Astrocyte (in vitro differentiated cells and primary cell): ENCODE measurements at places on chromosomes 13 and 19. TPM values are rescaled to one million over a fixed set of nuclear protein-coding genes. Genes with fewer than 3 reads are reported as not detected.

The KIRREL2 gene
- total RNA-seq: 0.12 and 0.18 TPM in 2 replicates

DNA sequence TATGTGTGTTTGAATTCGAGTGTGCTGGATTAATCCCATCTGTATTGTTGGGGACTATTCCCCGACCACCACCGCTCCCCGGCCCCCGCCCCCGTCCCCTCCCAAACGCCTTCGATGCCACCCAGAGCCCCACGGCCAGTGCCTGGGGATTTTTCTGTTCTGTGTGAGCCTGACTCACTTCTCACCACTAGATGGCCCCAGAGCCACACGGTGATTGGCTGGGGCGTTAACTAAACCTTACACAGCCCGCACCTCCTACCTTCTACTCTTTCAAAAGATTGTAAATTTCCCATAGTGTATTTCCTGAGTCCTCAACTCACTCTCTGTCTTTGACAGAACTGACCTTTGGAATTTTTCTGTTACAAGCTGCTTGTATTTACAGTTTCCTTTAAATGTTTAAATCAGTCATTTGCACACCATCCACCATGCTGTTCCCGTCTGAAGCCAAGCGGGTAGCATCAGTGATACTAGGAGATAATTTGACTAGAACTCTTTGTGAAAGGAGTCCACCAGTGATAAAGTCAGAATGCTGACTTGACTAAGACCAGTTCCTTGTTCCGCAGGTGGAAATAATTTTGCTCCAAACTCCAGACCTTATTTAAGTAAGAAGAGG lies 61.4 kb downstream of the RFX2 start:
- H3K27ac ChIP-seq: no peak overlapping the region
- DNase-seq: no peak
- H3K4me1 ChIP-seq: no peaks in the 10 kb centered on the region
- no peak overlapping the region for H3K4me3 ChIP-seq

The CYP4F11 gene
- not detected in 2 replicates for total RNA-seq

DNA sequence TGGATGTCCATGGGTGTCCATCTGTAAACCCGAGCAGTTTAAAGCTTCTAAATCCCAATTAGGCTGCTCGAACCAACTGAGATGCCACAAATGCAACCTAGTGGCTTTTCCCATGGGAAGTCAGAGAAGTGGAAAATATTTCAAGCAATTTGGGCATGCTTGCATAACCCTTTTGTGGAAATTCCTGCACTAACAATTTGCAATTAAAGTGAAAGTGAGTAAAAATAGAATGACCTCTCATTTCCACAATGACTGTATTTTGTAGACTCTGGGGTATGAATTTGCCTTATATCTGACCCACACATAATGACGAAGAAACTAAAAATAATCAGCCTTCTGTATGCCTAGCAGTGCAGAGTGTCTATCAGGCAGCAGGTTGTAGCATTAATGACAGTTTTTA lies 91.8 kb upstream of the TSC22D1 start:
- peak overlapping the region; percentile 26 for H3K27ac ChIP-seq
- H3K4me3 ChIP-seq: peak overlapping the region; percentile 27
- no peaks in the 10 kb centered on the region for H3K27me3 ChIP-seq
- no peaks in the 10 kb centered on the region for H3K36me3 ChIP-seq
- peaks cover 27% of the 10 kb centered on the region for H3K4me1 ChIP-seq
- peak; percentile 82 for DNase-seq

- no peak overlapping the region for H3K4me3 ChIP-seq
- H3K4me1 ChIP-seq: peaks cover 42% of the 10 kb centered on the region
- no peaks in the 10 kb centered on the region for H3K36me3 ChIP-seq
- no peak overlapping the region for H3K27ac ChIP-seq
Observed at GRCh38 chr19:18289471-18290301, 8.3 kb upstream of the JUND start.

DNA sequence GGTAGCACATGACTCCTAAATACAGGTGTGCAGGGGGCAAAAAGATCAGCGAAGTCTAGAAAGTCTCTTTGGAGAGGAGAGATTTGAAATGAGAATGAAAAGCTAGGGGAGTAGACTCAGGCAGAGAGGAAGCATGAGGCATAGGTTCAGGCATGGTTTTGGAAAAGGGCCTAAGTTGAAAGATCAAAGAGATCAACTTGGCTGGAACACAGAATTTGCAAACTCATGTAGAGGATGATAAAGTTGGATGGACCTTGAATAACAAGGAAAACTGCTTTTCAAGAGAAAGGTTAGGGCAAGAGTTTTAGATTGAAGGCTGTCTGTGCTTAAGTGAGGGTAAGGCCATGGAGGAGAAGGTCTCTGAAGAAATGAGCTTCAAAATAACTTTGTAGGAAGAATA lies 47.4 kb upstream of the UBAC2 start:
- no peak overlapping the region for H3K4me3 ChIP-seq
- peak; percentile 51 for DNase-seq
- H3K4me1 ChIP-seq: peaks cover 15% of the 10 kb centered on the region
- H3K27ac ChIP-seq: no peak overlapping the region

The SGTA gene
- total RNA-seq: 69.0 and 76.1 TPM in 2 replicates

DNA sequence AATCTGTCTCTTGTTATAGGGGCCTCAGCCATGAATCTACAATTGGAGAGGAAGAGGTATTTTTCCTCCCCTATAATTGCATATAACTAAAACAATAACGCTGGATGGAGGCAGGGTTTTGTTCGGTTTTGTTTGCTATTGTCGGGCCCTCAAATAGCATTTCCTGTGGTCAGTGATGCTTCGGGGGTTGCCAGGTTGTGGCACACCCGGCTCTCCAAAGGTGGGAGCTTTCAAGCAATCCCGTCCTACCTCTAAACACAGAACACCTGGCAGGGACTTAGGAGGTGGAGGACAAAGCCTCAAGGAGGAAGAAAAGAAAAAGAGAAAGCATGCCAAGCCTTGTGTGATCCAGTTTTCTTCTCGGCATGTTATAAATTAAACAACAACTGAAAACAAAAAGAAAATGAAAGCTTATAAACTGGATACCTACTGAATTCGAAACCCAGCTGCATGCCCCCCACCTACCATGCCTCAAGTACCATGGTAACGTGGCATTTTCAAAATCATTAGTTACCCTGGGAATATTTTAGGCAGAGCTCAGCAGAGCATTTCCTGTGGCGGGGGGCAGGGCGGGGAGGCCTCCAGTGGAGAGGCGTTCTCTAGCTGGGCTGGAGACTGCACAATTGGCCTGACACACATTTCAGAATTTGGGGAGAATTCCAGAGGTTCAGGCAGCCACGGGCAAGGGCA lies 213.8 kb downstream of the DCLK1 start:
- peak overlapping the region; percentile 42 for H3K4me3 ChIP-seq
- H3K27ac ChIP-seq: peak overlapping the region; percentile 67
- peak; percentile 50 for DNase-seq
- H3K27me3 ChIP-seq: no peaks in the 10 kb centered on the region
- peaks cover 19% of the 10 kb centered on the region for H3K4me1 ChIP-seq
- no peaks in the 10 kb centered on the region for H3K36me3 ChIP-seq

DNA sequence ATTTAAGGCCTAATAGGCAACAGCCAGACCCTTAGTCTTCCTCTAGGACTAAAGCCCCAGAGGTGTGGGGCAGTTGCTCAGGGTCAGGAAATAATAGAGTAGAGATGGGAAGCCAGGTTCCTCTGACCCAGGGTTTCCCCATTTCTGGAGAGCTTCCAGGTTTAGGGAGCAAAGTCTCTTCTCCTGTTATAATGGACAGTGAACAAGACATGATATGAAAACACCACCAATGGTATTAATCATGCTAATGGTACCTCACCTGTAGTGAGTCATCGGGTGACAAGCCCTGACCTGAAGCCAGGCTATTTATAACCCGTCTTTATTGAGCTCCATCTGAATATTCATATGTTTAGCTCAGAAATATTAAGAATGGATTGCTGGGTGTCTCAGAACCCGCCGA lies 24.6 kb downstream of the BICRA start:
- no peaks in the 10 kb centered on the region for H3K27me3 ChIP-seq
- no peak overlapping the region for H3K27ac ChIP-seq
- no peaks in the 10 kb centered on the region for H3K36me3 ChIP-seq
- no peak overlapping the region for H3K4me3 ChIP-seq
- H3K4me1 ChIP-seq: no peaks in the 10 kb centered on the region
- no peak for DNase-seq

DNA sequence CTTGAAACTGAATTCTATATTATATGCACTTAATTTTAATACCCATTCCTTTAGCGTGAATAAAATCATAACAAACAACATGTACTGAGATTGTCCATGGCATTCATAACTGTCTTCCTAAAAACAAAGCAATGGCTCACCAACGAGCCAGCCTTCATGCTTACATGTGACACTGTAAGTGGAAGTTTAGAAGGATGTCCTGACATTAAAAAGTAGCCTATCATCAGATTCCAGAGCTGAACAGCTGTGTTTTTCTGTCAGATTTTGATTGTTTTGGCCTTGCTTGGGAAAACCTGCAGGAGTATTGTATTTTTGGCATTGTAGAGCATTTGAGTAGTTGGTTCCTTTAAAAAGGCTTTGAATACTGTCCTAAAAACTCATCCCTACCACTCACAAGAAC lies 21.3 kb downstream of the ANKRD10 start:
- peaks cover 24% of the 10 kb centered on the region for H3K36me3 ChIP-seq
- H3K27me3 ChIP-seq: no peaks in the 10 kb centered on the region
- DNase-seq: no peak
- H3K4me3 ChIP-seq: no peak overlapping the region
- H3K27ac ChIP-seq: no peak overlapping the region

The EDNRB gene
- 3.2 and 3.7 TPM in 2 replicates for total RNA-seq
